Activated CD8-positive, alpha-beta T cell treated with anti-CD3 and anti-CD28 coated beads for 36 hours (primary cell): ENCODE measurements at places on chromosomes 2 and 18.

GRCh38 chr18:78732273-78733210 lies 247.1 kb upstream of the SALL3 start:
- DNase-seq, result no peak

DNA sequence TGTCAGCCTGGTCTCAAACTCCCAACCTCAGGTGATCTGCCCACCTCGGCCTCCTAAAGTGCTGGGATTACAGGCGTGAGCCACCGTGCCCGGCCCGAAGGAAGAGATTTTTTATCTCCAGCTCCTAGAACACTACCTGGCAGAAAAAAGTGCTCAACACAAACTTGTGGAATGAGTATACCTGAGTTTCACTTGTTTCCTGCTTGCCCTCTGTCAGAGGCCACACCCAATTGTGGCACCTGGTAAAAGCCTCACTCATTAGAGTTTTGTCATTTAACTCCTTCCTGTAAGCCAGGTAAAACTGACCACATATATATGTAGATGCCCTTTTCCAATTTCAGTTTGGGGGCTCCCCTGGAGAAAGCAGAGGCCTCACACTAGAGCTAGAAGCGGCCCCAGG lies 42.2 kb upstream of the RTN4 start:
- no peak for DNase-seq

DNA sequence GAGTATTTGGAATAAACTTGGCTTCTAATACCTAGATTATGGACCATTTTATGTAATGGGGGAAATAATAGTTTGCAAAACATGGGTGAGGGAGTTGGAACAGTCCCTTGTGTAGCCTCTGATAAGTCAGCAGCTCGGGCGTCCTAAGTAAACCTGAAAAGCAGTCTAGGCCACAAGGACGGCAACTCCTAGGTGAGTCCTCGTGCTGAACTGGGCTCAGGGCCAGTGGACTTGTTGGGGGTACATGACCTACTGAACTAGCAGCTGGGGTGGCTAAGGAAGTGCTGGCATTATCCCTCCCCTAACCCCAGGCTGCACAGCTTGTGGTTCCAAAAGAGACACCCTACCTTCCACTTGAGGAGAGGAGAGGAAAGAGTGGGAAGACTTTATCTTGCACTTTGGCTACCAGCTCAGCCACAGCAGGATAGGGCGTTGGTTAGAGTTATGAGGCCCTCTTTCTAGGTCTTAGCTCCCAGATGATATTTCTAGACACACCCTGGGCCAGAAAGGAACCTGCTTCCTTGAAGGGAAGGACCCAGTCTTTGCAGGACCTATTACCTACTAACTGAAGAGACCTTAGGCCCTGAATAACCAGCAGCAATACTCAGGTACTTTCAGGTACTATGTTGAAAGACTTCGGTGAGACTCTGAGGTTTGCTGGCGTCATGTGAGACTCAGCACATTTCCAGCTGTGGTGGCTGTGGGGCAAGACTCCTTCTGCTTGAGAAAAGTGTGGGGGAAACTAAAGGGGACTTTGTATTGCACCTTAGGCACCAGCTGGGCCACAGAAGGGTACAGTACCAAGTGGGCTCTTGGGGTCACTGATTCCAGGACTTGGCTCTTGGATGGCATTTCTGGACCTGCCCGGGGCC lies 71.0 kb downstream of the AQP4 start:
- DNase-seq, result no peak

DNA sequence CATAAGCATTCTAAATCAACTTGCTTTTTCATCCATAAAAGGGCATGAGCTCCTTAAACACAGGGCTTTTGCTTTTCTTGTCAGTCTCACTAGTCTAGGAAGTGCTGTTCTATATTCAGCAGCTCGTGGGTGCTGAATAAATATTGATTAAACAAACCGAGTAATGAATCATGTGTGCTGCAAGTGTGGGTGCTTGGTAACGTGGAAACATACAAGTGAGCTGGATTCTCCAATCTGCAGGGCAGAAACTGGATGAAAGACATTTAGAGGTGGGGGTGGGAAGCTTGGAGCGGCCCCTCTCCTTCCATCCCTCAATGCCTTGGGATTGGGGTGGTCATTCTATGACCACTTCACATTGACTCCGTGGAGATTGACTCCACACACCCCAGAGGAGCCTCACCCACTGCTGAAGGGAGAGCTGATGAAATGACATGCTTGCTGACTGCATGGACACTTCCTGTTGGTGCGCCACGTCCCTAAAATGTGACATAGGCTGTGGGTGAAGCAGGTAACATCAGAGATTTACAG lies 114.6 kb downstream of the DOCK10 start:
- DNase-seq, result peak; percentile 88

- DNase-seq, result no peak
These were observed 9.4 kb downstream of the SMAD4 start for GRCh38 chr18:51039138-51040112.

DNA sequence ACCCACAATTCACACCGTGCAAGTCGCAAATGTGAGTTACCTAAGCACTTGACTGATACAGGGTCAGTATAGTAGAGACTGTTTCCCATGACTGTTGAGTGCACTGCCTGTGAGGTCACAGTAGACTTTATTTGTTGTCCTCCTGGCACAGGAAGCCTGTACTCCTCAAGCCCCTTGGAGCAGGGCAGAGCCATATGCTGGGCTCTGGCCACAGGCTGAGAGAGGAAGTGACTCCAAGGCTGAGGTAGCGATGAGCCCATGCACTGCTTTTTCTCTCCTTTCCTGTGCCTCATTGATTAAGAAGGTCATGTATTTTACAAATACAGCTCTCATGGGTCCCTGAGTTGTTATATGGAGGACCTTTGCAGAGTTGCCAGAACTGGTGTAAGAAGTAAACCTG lies 287.7 kb downstream of the SRBD1 start:
- DNase-seq, result no peak
